ENCODE measurements at places on chromosomes 13 and 19.
A peak's percentile ranks its signal among the peaks of the same experiment; 100 is the strongest.

- no peak for DNase-seq
These were observed 4.4 kb upstream of the ATP1A3 start for GRCh38 chr19:41998246-41999020.

- no peak for DNase-seq
These were observed 52.0 kb downstream of the EPS15L1 start for GRCh38 chr19:16419669-16420335.

DNA sequence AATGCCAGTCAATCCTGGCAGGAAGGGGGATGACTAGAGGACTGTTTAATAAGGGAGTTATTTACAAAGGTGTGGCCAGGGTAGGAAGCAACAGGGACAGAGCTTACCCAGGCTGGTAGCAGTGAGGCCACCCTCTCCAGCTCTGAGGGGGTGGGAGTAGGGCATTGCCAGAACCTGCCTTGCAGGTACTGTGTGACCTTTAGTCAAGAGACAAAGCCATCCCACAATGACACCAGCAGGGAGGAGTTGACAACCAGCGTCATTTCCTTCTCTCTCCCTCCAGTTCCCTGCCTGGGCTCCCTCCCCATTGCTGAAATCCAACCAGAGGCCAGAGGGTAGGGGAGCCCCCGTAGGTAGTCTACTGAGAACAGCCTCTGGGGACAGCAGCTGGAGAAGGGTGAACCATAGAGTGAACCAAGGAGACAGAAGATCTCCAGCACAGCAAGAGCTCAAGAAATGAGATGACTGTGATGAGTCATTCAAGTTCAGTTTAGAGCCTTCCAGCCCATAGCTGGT lies 33.3 kb upstream of the SPATA13 start:
- DNase-seq = peak; percentile 55

GRCh38 chr13:41054919-41055619 lies 6.2 kb upstream of the WBP4 start:
- DNase-seq = no peak

- DNase-seq = peak; percentile 77
These were observed at the start of gene MEX3D for GRCh38 chr19:1568320-1569019. MEX3D (minus strand) TSS chr19:1568325; CDS start chr19:1568058, 267 bp downstream.
